ENCODE measurements at places on chromosomes 4 and X.

DNA sequence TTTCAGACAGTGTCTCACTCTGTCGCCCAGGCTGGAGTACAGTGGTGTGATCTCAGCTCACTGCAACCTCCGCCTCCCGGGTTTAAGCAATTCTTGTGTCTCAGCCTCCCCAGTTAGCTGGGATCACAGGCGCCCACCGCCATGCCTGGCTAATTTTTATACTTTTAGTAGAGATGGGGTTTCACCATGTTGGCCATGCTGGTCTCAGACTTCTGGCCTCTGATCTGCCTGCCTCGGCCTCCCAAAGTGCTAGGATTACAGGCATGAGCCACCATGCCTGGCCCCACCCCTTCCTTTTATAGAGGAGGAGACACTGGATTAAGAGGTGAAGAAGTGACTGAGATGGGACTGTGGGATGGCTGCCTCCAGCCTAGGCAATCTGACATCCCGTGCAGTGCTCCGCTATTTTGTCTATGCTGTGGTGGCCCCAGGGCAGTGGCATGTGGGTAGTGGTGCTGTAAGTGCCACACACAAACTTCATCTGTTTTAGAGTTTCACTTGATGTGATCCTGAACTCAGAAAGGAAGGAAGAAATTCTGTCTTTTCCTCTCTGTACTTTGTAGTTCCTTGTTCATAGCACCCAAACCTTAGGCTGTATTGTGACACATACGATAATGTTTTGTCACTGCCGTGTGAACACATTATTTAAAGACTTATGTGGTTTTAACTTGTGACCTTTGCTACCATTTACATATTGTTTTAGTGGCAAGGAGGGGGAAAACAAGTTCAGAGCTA is 48.9 kb downstream of the FNIP2 start:
- no peak for DNase-seq

- DNase-seq = no peak
Observed at GRCh38 chr4:78297116-78297800, 240.1 kb downstream of the FRAS1 start.

DNA sequence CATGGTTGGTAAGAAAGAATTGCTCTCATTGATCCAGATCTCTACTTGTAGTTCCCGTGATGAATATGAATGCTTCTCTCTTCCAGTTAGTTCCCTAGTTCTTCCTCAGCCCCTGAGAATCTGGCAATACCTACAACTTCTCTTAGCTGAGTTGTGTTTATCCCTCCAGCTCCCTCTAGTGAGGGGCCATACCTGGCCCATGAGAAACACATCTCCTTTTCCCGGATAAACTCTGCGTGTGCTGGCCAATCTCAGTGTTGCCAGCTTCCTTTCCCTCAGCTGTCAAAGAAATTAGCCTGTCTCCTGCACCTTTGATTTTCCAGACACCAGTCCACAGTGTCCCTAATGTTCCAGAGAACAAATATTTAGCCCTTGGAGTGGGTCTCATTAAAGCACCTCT is 5.7 kb downstream of the CBLL2 start:
- DNase-seq = no peak

DNA sequence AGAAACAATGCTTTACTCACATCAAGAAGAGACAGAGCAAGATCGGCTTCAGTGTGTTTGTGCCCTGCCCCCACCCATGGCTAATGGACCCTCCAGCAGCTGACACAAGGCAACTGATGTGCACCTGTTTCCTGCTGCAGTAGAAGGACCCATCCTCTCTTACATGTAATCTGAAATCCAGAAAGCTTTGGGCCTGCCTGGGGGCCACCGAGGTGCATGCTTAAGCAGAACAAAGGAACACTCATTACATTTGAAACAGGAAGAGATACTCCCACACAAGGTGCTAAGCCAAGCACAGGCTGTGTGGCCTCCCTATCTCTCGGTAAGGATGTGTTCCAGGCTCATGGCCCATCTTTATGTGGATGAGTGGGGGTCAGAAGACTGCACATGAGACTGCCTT is 338.0 kb downstream of the SPOCK3 start:
- DNase-seq = no peak

DNA sequence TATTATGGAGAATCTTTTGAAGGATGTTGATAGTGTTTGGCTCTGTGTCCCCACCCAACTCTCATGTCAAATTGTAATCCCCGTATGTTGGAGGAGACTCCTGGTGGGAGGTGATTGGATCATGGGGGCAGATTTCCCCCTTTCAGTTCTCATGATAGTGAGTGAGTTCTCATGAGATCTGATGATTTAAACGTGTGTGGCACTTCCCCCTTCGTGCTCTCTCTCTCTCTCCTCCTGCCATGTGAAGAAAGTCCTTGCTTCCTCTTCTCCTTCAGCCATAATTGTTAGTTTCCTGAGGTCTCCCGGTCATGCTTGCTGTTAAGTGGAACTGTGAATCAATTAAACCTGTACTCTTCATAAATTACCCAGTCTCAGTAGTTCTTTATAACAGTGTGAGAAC is 166.1 kb upstream of the NUDT6 start:
- no peak for DNase-seq

- no peak for DNase-seq
Observed at GRCh38 chr4:26464420-26465095, 25.7 kb downstream of the CCKAR start.

GRCh38 chr4:78667764-78668163 is 108.4 kb upstream of the BMP2K start:
- no peak for DNase-seq

DNA sequence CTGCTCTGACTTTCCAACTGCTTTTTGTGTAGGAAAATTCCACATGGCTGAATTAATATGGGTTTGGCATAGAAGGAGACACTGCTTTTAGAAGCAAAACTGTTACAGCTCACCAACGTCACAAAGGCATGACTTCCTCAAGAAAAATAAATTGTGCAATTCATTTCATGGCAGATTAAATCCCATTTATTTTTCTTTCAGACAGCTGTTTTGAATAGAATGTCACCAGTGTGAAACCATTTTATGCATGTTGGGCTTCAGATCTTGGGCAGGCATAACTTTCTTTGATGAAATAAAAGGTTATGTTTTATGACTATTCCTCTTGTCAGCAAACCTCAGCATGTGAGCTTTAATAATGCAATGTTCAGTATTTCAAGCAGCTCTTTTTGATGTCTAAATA is 542.8 kb downstream of the GALNTL6 start:
- no peak for DNase-seq

DNA sequence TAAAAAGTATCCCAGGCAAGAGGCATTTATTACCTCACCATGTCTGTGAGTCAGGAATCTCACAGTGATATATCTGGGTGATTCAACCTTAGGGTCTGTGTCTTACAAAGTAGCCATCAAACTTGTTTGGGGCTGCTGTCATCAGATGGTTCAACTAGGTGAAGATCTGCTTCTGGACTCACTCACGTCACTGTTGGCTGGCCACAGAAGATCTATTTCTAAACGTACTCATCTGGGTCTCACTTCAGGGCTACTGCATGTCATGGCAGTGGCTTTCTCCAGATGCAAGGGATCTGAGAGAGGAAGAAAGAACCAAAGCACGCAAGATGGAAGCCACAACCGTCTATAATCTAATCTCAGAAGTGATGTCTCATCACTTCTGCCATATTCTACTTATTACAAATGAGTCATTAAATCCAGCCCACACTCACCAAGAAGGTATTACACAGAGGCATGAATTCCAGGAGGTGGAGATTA is 267.8 kb upstream of the ANKRD50 start:
- DNase-seq = no peak

GRCh38 chr4:160810941-160811340 is 1352.9 kb downstream of the FSTL5 start:
- no peak for DNase-seq

DNA sequence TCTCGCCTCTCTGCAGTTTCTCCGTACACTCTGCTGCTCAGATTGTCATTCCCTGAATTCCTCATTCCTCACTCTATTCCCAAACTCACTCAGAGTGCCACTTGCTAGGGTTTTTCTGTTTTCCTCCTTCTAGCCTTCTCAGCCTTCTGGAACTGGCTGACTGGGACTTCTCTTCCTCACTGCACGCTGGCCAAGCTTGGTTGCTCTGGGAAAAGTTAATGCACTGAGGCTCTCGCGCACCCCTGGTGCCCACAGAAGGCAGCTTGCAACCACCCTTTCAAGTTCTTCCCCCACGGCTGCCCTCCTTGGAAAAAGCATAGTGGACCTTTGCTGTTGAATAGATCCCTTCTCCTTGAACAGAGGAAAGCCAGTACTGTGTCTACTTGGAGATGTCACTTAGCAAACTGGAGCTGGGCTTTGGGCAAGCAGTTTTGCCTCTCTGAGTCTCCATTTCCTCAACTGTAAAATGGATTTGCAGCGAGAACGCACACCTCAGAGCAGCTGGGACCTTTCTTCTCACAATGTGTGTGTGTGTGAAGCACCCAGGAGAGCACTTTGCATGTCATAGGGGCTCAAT is 6.0 kb upstream of the CCKAR start:
- DNase-seq = no peak

DNA sequence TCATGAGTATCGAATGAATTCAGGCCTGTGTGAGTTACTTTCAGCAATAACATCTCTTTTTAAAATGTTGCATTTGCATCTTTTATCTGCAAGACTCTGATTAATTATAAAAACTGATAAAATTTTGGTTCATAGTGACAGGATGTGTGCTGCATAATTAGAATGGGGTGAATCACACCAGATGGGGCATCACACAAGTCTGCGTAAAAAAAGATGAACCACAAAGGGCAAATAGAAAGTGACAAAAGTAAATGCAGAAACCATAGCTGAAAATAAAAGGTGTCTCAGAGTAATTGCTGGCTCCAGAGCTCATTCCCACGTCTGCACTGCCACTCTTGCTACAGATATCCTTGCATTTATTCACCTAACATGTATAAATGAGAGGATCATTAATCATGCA is 131.1 kb downstream of the HS3ST1 start:
- DNase-seq = no peak

Data from NCI-H1092 (cell line).